Heart left ventricle (tissue), 16 donors: ENCODE measurements at places on chromosomes 16 and 17.

DNA sequence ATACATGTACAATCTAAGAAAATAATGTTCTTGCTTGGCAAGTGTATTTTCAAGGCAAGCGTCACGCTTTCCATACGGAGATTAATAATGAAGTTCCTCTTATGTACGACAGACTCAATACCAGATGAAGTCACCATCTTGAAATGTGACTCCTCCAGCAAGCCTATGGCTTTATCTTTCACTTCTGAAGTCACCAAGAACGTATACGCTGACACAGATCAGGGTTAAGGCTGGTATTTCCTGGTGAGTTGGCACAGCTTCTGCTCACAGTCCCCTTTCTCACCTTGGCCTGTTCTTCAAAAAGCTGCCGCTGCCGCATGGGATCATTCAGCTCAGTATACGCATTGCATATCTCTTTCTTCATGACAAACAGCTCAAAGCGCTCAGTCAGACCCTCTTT lies 6.1 kb upstream of the ADAT1 start:
- DNase-seq: no peak
- no peaks in the 10 kb centered on the region for H3K4me1 ChIP-seq
- H3K36me3 ChIP-seq: peaks cover 49% of the 10 kb centered on the region
- no peak overlapping the region for H3K4me3 ChIP-seq

GRCh38 chr16:12062343-12063003 lies 85.9 kb downstream of the SNX29 start:
- H3K36me3 ChIP-seq: peaks cover 10% of the 10 kb centered on the region
- peaks cover 12% of the 10 kb centered on the region for H3K4me1 ChIP-seq
- DNase-seq: peak; percentile 60
- H3K27me3 ChIP-seq: no peaks in the 10 kb centered on the region
- H3K27ac ChIP-seq: peak overlapping the region; percentile 57

DNA sequence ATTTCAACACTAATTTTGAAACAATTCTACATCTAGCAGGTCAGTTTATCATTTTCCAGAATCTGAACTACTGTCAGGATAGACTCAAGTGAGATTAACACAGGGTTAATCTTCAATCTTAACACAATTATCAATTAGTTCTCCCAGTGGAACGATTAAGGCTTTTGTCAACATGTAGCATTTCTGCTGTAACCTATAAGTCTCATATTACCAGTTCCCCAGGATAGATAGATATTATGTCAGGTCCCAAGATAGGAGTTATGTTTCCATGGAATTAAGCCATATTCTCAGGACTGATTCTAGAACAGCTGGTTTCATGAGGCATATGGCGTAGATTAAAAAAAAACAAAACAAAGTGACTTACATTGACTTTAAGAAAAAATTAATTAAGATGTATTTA lies 4.4 kb upstream of the FBF1 start:
- no peak overlapping the region for H3K27ac ChIP-seq
- peaks cover 71% of the 10 kb centered on the region for H3K36me3 ChIP-seq
- no peak for DNase-seq
- H3K27me3 ChIP-seq: no peaks in the 10 kb centered on the region

- H3K4me1 ChIP-seq: peaks cover 25% of the 10 kb centered on the region
- H3K36me3 ChIP-seq: peaks cover 23% of the 10 kb centered on the region
- peak within 1 kb of the TSS; percentile 85 for H3K27ac ChIP-seq
- peak within 1 kb of the TSS; percentile 61 for H3K4me3 ChIP-seq
- peaks cover 10% of the 10 kb centered on the region for H3K27me3 ChIP-seq
Measured at GRCh38 chr17:45432405-45433158, at the start of gene ARHGAP27. Gene ARHGAP27 (minus strand): TSS chr17:45432870. CDS start chr17:45430279, 2,591 bp downstream.

DNA sequence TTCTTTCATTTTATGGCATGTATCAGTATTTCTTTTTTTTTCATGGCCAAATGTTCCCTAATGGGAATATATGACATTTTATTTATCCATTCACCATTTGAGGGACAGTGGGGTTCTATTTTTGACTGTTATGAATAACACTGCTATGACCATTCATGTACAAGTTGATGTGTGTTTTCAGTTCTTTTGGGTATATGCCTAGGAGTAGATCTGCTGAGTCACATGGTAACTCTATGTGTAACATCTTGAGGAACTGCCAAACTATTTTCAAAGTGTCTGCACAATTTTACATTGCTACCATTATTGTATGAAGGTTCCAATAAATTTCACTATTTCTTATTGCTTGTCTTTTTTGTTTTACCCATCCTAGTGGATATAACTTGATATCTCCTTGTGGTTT lies 223.0 kb downstream of the TANC2 start:
- no peaks in the 10 kb centered on the region for H3K27me3 ChIP-seq
- H3K4me1 ChIP-seq: no peaks in the 10 kb centered on the region
- no peak overlapping the region for H3K4me3 ChIP-seq
- H3K36me3 ChIP-seq: no peaks in the 10 kb centered on the region

- no peak overlapping the region for H3K4me3 ChIP-seq
- no peaks in the 10 kb centered on the region for H3K4me1 ChIP-seq
Measured at GRCh38 chr16:11431915-11432465, 86.7 kb downstream of the RMI2 start.

DNA sequence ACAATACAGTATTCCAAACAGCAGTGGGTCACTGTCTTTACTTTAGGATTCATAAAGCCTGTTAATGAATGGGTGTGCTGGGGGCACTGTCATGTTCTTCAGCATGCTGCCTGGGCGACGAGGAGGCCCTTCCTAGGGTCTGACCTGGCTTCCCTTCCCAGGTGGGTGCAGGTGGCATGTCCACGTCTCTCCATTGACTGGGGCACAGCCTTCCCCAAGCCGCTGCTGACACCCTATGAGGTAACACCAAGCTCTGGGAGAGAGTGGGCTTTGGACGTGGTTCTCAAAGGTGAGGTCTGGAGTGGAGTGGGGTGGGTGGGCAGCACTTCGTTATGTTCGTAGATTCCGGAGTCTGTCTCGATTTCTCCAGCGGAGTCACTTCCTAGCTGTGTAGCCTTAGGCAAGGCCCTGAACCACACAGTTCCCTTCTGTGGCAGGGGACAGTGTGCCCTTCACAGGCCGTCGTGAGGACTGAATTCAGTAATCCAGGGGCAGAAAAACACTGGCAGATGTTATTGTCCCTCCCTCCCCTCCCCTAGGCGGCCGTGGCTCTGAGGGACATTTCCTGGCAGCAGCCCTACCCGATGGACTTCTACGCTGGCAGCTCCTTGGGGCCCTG lies 771 bp upstream of the OVCA2 start:
- no peaks in the 10 kb centered on the region for H3K36me3 ChIP-seq
- H3K4me1 ChIP-seq: peaks cover 8% of the 10 kb centered on the region
- peak overlapping the region; percentile 73 for H3K4me3 ChIP-seq
- H3K27ac ChIP-seq: peak overlapping the region; percentile 95

DNA sequence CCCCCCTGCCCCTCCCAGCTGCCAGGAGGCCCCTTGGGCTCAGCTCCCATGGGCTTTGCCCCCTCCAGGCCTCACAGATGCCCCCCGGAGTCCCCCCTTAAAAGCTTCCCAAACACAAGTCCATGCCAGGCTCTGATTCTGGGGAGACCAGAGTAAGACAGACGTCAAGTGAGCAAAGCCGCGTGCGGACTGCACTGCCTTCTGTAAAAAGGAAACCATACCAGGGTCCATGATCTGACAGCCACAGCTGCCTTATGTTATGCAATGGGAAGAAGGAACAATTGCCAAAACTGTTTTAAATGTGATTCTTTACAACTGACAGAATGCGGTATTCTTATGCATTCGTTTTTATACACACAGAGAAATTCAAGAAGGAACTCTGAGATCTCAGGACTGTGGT lies 17.9 kb upstream of the HEXD start:
- no peak for DNase-seq
- H3K27ac ChIP-seq: no peak overlapping the region
- H3K36me3 ChIP-seq: peaks cover 18% of the 10 kb centered on the region
- no peaks in the 10 kb centered on the region for H3K4me1 ChIP-seq

DNA sequence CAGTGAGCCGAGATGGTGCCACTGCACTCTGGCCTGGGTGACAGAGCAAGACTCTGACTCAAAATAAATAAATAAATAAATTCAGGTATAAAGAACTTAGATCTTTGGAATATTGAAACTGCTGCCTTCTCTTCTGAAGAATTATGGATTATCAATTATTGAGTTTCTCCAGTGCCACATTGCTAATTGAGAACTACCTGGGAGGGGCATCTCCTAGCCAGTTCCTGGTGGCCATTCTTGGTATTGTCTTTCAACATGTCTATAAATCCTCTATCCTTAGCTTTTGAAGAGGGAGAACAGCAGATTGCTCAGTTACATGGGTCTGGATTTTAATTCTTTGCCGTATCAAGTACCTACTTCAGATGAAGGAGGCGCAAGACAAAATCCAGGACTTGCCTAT lies 29.2 kb downstream of the CALCOCO2 start:
- no peaks in the 10 kb centered on the region for H3K4me1 ChIP-seq
- H3K4me3 ChIP-seq: no peak overlapping the region
- no peaks in the 10 kb centered on the region for H3K27me3 ChIP-seq

GRCh38 chr16:9138731-9139501 lies 47.5 kb downstream of the HAPSTR1 start:
- H3K27ac ChIP-seq: no peak overlapping the region
- peaks cover 8% of the 10 kb centered on the region for H3K4me1 ChIP-seq
- no peaks in the 10 kb centered on the region for H3K27me3 ChIP-seq
- DNase-seq: peak; percentile 73
- H3K36me3 ChIP-seq: no peaks in the 10 kb centered on the region
- H3K4me3 ChIP-seq: no peak overlapping the region

GRCh38 chr17:2368359-2368758 lies 31.1 kb downstream of the SGSM2 start:
- peaks cover 21% of the 10 kb centered on the region for H3K36me3 ChIP-seq
- peaks cover 46% of the 10 kb centered on the region for H3K4me1 ChIP-seq
- no peaks in the 10 kb centered on the region for H3K27me3 ChIP-seq
- DNase-seq: peak; percentile 68

GRCh38 chr16:72091217-72091616 lies 2.2 kb downstream of the TXNL4B start:
- H3K4me3 ChIP-seq: no peak overlapping the region
- no peaks in the 10 kb centered on the region for H3K27me3 ChIP-seq
- H3K4me1 ChIP-seq: peaks cover 14% of the 10 kb centered on the region

GRCh38 chr17:19317359-19318095 lies 45.0 kb downstream of the B9D1 start:
- peak overlapping the region; percentile 52 for H3K27ac ChIP-seq
- H3K27me3 ChIP-seq: no peaks in the 10 kb centered on the region
- H3K36me3 ChIP-seq: peaks cover 10% of the 10 kb centered on the region
- no peak overlapping the region for H3K4me3 ChIP-seq
- peaks cover 37% of the 10 kb centered on the region for H3K4me1 ChIP-seq

GRCh38 chr16:27952811-27953210 lies 110.7 kb downstream of the GSG1L start:
- no peak overlapping the region for H3K4me3 ChIP-seq
- no peak overlapping the region for H3K27ac ChIP-seq
- no peaks in the 10 kb centered on the region for H3K4me1 ChIP-seq
- H3K27me3 ChIP-seq: no peaks in the 10 kb centered on the region
- no peak for DNase-seq

DNA sequence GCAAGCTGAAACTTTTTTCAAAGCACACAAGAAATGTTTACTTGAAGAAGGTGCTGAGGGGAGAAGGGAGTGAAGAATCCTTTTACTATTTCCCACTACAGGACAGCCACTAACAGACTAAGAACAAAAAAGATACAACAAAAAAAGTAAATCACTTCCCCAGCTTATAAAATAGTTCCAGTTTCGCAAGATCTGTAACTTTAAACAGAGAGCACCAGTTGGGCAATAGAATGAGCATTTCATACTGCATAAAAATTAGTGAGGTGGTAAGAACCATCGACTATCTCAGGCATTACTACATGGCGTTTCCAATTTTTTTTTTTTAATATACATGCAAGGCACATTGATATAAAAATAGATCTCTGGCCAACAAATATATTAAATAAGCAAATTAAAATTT lies 11.1 kb downstream of the CRYBA1 start:
- H3K36me3 ChIP-seq: peaks cover 62% of the 10 kb centered on the region
- H3K4me1 ChIP-seq: peaks cover 25% of the 10 kb centered on the region
- peak overlapping the region; percentile 7 for H3K27ac ChIP-seq
- H3K4me3 ChIP-seq: no peak overlapping the region

DNA sequence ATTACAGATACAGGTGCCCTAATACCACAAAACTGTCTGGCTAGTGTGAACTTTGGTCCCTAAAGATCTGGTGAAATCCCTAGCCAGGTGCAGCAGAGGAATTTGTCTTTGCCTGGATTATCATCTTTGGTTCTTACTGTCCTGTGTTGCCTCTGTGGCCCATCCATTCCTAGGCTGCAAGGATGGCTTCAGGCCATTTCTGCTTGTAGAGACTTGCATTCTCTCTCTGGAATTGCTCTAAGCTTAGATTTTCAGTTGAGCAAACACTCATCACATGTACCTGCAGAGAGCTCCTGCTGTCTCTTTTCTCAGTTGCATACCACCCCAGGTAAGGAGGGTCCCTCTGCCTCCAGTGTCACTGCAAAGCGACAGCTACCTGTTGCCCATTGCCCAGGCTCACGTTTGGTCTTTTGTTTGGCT lies 114.9 kb downstream of the PRKCA start:
- no peaks in the 10 kb centered on the region for H3K4me1 ChIP-seq
- no peak overlapping the region for H3K27ac ChIP-seq
- H3K27me3 ChIP-seq: no peaks in the 10 kb centered on the region
- H3K36me3 ChIP-seq: no peaks in the 10 kb centered on the region
- H3K4me3 ChIP-seq: no peak overlapping the region

DNA sequence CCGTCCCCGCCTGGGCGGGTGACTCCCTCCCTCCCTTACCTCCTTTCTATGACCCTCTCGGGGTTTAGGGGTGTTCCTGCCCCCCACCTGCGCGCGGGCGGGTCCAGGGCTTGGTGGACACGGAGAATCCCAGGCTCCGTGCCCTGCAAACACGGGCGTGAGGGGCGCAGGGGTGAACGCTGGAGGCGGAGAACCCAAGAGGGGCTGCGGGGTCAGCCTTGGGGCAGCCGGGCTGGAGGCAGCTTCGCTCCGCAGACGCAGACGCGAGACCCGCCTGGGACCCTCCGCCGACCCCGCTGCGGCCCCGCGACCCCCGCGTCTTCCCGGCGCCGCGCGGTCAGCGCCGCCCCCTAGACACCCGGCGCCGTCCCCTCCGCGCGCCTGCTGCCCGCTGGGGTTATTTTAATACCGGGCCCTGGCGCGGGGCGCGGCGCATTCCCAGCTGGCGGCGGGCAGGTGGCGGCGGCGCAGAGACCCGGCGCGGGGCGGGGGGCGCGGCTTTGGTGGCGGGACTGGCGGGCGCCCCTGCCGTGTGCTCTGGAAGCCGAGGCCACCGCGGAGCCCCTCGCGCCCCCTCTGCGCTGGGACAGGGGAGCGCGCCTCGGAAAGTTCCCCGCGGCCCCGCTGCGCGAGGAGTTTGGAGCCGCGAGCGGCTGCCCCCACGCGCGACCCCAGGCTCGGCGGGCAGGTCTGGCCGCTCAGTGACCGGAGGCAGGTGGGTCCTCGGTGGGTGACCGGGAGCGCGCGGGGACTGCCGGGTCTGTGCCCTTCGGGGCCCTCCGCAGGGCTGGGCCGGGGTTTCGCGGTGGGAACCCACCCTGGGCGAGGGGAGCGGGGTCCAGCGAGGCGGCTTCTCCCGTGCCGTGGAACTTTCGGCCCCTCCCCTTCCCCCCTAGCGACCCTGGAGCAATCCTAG lies at the start of gene UTS2R:
TSS of gene UTS2R (plus strand) at position 433 of the 916 bp plus-strand sequence. CDS start 2,560 bp downstream, outside the sequence.
- no peak for DNase-seq
- peaks cover 80% of the 10 kb centered on the region for H3K27me3 ChIP-seq
- H3K27ac ChIP-seq: no peak within 1 kb of the TSS
